ENCODE measurements at places on chromosomes 3 and 15.

DNA sequence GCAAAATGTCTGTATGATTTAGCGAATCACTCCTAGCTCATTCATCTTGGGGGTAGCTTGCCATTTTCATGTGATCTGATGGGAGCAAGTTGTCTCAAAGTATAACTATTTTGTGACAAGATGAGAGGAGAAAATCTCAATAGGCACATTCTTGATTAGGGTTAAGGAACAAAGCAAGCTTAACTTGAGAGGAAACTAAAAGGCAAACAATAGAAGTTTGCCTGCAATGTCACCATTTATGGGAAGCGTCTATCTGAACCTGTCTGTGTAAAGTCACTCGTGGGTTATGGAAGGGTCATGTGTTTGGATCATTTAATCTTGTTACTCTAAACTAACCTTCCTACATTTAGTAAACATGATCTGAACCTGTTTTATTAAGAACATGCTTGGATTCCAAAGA lies 232.5 kb downstream of the CDIN1 start:
- DNase-seq: no peak

- peak; percentile 70 for DNase-seq
Measured at GRCh38 chr3:122183521-122183892, at the start of gene CASR. Gene CASR, plus strand, starts transcription at chr3:122183668. Its CDS starts 70,522 bp downstream, at chr3:122254190.

DNA sequence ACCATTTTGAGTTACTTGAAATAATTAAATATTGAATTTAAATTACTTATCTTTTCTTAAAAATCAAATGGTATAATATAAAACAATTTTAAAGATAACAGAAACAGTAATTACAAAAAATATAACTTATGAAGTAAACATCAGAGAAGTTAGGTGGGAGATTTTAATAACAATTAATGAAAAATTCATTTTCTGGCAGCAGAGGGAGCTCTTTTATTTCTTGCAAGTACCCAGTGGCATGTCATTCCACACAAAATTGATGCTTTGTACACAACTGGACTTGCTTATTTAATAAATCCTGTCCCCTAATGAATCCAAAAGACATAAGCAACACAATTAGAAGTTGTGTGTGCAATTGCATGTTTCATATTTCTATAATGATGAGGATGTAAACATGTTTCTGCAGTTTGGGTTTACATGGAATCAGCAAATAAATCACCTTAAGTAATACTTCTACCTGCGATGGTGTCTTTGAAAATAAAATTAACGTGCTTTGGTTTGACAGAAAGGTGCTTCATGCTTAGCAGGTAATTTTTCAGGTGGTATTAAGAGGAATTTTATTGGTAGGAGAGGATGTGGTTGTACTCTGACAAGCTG lies 861.3 kb downstream of the ZPLD1 start:
- no peak for DNase-seq

DNA sequence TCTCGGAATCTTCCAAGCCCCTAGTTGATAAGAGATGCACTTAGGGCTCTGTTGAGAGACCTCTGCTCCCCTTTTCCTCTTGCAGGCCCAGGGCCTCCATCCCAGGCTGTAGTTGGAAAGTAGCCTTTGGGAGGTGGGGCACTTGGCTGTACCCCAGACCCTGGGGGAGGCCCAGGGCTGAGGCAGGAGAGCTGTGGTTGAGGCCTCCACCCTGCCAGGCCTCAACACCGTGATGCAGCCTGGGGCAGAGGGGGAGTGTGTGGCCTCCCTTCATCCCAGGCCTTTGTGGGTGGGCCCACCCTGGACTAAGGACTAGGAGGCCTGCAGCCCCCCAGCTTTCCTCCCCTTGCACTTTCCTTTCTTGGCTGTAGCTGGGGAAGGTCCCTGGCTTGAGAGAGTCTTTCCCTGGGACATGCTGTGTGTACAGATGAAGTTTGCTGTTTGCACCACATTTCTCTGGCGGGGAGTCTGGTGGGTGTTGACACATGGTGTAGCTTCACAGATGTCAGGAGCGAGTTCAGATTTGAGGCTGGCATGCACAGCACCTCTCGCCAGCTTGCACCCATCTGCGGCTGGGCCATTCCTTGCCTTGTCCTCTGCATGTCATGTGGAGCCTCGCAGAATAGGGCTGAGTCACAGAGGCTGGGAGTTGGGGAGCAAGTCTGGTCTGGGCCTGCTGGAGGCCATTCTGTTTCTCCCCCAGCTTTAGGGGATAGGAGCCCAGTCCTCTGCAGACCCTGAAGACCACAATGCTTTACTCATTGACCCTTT lies 13.7 kb downstream of the PLEKHO2 start:
- no peak for DNase-seq

DNA sequence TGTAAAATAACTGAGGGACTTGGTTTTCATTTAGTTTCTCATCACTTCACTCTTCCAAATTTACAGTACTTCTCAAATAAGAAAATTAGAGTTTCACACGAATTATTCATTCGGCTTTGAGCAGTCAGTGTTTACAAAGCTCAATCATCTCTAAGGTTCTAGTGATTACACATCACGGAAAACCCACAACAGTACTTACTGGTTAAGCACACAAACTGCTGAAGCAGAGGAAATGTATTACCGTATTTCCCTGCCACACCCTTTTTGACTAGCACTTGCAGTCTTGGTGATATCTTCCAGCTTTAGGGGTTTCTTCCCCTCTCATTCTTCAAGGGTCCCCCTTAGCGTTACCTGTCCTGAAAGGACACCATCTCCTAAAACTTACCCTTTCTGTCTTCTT lies 164.8 kb upstream of the CDIN1 start:
- DNase-seq: no peak

GRCh38 chr3:48514431-48515227 lies 10.7 kb upstream of the SHISA5 start:
- no peak for DNase-seq

DNA sequence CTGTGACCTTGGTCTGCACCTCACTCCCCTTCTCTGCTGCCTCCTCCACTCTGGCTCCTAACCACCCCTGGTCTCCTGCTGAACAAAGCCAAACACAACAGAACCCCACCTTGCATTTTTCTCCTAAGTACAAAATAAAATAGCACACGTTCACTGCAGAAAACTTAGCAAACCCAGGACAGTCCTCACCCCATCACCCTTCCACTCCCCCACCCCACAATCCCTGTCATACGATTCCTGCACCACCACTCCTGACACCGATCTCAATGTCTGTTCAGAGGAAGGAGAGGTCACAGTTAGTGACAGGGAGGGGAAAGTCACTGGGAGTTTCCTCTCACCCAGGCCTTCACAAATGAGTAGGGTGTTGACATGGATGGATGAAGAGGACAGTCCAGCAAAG lies 4.2 kb downstream of the VPS33B start:
- no peak for DNase-seq

DNA sequence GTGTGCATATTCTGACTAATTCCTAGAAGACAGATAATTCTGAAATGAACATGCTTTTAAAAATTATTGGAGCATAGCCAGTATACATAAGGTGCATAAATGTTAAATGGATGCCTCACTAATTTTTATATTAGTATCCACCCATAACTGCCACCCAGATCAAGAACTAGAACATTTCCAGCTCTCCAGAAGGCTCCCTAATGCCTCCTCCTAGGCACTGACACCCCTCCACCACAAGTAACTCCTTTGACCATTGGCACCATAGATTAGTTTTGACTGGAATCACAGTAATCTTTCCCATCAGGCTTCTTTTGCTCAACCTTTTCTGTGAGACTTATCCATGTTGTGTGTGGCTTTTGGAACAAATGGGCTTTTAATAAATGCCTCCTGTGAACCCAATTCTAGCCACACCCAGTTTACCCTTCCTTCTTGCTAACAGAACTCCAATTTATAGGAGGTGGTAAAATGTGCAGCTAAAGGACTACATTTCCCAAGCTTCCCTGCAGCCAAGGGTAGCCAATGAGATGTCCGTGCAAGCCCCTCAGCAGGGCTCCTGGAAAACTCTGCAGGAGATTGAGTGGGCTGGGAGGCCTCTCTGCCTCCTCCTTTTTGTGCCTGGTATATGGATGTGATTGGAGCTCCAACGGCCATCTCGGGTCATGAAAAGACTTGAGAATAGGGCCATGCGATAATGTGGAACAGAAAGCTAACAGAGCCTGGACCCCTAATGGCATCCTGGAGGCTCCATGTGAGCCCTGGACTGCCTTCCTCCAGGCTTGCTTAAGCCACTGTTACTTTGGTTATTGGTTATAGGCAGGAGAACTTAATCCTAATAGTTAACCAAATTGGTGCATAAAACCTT lies 322.6 kb upstream of the TLE3 start:
- DNase-seq: peak; percentile 22

DNA sequence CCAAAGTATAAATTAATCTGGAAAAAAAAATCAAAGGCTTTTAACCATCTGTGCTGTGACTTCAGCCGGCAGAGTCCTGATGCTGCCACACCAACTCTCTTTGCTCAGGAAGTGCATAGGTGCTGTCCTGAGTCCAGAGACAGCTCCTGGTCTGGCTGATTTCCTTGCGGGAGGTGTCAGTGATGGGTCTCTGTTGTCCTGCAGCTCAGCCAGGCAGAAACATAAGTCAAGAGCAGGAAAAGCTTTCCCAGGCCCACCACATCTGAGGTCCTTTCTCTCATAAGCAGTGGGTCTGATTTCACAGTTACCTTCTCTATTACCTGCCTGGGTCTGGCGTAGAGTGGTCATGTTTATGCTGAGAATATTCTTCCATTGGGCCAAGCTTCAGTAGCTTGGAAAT lies 19.4 kb downstream of the CHST2 start:
- DNase-seq: no peak

DNA sequence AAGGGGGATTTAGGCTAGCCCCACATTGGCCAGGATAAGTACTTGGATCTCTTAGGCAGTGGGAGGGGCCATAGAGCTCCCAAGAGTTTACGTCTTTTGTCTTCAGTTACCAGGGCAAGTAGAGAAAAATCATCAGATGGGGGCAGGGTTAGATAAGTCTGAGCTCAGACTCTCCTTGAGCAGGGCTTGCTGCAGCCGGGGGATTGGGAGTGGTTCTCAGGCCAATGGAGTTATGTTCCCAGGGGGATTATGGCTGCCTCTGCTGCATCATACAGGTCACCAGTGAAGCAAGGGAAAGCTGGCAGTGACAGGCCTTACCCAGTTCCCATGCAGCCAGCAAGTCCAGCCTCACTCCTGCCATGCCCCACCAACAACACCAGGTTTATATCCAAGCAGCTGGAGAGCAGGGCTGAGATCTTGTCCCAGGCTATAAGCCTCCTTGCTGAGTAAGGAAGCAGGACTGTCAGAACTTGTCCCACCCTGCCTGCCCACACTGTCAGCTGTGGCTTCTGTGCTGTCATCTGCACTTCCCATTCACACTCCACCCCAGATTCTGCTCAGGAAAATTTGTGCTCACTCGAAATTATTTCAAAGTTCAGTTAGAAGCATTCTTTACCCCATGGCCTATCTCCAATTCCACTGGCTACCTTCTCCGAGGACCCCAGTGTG lies 215.3 kb downstream of the FAM43A start:
- no peak for DNase-seq

DNA sequence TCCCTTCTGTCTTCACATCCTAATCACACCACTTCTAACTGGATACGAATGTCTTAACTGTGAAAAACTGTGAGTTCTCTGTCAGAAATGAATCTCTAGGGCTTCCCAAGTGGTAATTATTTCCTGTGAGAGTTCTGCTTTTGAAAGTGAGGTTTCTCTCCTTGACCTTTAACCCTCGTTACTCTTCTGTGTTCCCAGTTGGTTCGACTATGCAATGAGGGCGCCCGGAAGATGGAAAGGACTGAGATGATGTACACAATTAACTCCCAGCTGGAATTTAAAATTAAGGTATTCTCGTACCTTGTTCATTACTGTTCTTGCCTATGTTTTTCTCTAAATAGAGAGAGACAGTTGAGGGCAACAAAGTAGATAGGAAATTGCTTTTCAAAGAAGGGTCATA lies 96.5 kb downstream of the ARHGEF26 start:
- no peak for DNase-seq

DNA sequence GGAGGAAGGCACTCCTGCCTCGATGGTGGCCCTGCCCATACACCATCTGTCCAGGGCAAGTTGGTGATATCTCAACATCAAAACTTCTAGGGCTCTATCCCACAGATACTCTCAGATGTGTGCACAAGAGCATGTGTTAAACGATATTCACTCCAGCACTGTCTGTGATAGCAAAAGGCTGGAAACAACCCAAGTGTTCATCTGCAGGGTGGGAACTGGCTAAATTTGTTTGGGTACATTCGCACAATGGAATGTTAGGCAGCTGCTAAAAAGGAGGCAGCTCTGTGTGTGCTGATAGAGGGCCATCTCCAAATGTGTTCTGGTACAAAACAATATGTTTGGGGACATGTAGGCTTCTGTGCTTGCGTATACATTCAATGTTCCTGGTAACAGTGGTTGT lies 19.8 kb downstream of the IGDCC4 start:
- DNase-seq: no peak

DNA sequence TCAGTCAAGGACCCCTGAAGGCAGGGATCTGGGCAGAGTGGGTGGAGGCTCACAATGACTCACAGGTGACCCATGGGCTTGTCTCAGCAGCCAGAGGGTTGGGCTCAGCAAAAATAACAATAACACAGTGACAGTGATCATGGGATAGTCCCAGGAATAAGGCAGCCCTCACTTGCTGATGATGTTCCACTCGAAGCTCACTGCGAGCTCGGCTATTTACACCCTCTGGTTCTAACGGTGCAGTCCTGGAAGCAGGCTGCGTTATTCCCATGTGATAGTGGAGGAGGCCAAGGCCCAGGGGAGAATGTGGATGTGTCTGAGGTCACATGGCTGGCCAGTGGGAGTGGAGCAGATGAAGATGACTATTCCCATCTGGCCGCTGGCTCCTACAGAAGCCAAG lies 16.2 kb downstream of the CCDC33 start:
- DNase-seq: no peak

- no peak for DNase-seq
Measured at GRCh38 chr3:76679541-76679940, 360.4 kb upstream of the ROBO2 start.

- no peak for DNase-seq
Measured at GRCh38 chr3:54197509-54197908, 75.2 kb downstream of the CACNA2D3 start.

DNA sequence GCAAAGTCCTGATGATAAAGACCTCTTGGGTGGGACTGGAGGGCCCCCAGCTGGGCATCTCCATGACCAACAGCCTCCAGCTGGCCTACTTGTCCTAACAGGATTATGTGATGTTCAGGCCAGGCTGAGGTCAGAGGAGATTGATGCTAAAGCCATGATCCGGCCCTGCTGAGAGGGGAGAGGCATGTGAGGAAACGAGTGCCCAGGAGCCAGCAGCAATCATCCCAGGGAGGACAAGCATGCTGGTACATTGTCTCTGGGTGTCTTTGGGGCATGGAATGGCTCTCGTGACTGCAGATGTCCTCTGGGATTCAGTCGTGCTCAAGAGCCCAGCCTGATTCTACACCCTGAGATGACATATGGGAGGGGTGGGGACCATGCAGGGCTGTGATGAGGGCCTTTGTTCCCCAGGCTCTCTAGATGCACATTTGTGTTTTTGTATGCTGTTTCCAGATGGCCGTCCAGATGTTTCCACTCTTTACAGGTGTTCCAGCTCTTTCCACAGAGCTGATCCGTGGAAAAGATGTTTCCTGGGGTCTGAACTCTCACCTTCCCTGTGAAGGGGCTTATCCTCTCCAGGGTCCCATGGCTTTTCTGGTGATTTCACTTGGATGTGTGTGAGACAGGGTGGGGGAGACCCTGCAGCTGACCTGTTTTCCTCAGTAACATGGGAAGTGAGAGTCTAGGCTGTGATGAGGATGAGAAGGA lies 20.2 kb downstream of the SLC24A1 start:
- no peak for DNase-seq
